ENCODE measurements at places on chromosomes 12 and 14.

GRCh38 chr12:121507245-121507644 lies 73.6 kb downstream of the KDM2B start:
- DNase-seq: no peak

DNA sequence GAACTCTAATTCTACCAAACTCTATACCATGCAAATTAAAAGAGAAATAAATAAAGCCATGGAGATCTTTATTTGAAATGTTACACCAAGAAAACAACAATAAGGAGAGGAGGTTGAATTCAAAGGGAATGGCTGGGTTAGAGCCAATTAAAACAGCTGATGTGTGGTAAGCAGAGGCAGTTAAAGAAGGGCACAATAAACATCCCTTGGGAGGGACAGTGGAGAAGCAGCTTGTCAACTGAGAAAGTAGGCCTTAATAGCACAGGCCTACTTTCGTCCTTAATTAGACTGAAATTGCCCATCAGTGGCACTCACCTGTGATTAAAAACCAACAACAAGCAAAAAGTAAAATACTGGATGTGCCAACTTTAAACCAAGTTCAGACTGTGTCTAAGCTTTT lies 16.3 kb upstream of the NAV3 start:
- no peak for DNase-seq

GRCh38 chr12:125288931-125289928 lies 224.0 kb downstream of the AACS start:
- DNase-seq: no peak

GRCh38 chr14:67618617-67619063 lies 1.1 kb upstream of the ARG2 start:
- DNase-seq: peak; percentile 16

- no peak for DNase-seq
Observed at GRCh38 chr14:96565811-96566210, 63.6 kb downstream of the PAPOLA start.

DNA sequence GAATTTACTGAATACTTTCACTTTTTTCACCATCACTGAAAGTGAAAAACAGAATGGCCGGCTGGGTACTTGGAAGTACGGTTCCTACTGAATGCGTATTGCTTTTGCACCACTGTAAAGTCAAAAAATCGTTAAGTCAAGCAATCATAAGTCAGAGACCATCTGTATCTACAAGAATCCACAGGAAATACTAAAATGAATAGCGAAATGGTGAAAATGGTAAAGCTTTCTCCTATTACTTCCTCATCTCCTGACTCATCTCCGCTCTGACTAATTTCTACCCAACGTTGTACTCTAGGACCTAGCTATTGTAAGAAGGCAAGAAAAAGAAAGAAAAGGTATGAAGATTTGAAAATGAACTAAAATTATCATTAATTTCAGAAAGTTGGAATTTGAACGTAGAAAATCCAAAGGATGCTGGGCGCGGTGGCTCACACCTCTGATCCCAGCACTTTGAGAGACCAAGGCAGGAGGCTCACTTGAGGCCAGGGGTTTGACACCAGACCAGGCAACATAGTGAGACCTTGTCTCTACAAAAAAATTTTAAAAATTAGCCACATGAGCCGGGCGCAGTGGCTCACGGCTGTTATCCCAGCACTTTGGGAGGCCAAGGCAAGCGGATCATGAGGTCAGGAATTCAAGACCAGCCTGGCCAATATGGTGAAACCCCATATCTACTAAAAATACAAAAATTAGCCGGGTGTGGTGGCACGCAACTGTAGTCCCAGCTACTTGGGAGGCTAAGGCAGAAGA lies 5.3 kb upstream of the CDCA4 start:
- no peak for DNase-seq
